ENCODE measurements at places on chromosomes 4 and X.

DNA sequence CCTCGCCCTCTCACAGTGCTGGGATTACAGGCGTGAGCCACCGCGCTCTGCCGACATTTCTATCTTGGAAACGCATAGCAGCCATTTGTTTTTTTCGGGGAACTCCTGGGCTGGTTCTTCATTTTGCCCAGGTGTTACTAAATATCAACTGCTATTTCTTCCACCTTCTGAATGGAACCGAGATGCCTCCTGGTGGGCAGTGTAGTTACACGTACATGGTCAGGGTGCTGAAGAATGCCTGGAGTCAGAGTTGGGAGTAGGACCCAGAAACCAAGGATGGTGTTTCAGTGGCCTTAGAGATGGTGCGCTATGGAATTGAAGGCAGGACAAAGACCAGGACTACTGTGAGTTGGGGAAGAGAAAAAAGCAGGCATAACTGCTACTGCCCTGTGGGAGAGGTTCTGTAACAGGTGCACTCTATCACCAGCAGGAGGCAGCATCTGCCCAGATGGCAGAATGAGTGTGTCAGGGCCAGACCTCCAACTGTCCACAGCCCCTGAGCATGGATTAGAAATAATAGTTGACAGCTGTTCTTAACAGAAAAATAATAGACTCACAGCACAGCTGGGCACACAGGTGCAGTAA is 81.7 kb downstream of the ZC4H2 start:
- peak; percentile 50 for DNase-seq

- DNase-seq, result no peak
These were observed 11.3 kb upstream of the CD99 start for GRCh38 chrX:2679534-2680485.

DNA sequence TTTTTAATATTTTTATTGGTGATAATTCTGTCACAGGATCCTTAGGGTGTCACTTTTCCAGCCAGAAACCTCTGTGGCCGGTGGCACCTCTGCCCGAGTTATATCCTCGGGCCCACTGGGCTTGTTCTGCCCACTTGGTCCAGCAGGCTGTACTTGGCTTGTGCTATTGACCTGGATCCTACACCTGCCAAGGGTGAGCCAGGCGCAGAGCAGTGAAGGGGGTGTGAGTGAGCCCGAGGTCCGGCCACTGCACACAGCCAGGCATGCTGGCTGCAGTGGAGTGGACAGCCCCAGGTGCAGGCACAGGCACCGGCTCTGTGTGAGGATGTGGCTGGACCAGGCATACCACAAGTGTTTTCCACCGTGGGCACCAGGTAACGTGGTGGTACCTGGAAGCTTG is 54.7 kb upstream of the NUDT6 start:
- DNase-seq, result no peak

DNA sequence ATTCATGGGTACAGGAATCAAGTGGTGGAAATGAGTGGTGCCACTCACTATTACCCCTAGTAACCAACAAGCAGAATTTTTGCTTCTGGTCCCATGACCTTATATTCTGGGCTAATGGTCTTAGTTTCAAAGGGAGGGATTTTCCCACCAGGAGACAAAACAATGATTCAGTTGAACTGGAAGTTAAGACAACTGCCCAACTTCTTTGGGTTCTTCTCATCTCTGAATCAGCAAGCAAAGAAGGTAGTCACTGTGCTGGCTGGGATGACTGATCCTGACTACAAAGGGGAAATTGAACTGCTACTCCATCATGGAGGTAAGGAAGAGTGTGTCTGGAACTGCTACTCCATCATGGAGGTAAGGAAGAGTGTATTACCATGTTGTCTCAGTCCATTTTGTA is 87.2 kb downstream of the IL13RA2 start:
- DNase-seq, result no peak

DNA sequence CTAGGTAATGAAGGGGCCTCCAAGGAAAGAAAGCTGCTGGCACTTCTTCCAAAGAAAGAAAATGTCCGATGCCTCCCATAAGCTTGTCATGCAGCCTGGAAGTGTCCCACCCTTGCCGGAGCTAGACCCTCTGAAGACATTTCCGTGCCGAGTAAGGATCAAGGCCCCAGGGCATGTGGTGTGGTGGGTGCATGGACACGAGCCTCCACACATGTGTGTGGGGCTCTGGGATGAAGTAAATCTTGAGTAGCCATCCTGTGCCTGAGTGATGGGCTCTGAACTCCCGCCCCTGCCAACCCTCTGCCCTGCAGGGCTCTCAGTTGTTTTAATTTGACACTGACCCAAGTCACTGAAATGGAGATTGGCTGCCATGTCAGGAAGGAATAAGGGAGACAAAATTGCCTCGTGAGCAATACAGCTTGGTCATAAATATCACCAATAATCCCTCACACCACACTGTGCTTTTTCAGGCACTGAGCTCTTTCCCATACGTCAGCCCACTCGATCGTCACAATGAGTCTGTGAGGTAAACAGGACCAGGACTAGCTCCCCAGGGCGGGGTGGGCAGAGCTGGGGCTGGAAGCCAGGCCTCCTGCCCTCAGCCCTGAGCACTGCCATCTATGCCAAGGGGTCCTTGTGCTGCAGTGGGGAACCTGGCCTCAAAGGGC is 24.6 kb downstream of the CNGA2 start:
- no peak for DNase-seq

Measured in activated CD4-positive, alpha-beta T cell treated with anti-CD3 and anti-CD28 coated beads, Interleukin-10, Interleukin-2, amounts not matched to agents 100 ng/mL and 50 ng/mL, durations not matched to agents 16 hours and 8 hours (primary cell).